Left colon (tissue), 2 donors: ENCODE measurements at places on chromosomes 3 and 15.

DNA sequence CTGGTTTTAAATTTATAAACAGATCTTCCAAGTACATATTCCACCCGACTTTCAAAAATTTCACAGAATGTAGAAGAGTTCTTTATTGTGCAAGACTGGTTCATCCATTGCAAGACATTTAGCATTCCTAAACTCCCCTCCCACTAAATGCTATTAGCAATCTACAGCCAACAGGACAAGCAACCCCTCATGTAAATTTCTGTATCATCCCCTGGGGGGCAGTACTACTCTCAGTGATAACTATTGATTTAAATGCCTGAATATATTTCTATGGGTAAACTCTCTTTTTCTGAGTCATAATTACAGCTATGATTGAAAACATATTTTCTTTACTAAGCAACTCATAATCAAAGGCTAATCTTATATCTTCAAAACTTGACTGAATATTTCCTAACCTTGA lies 10.7 kb upstream of the SLC15A2 start:
- DNase-seq: no peak

- peak; percentile 44 for DNase-seq
These were observed 748 bp downstream of the MRPS25 start for GRCh38 chr3:15064299-15064834.

DNA sequence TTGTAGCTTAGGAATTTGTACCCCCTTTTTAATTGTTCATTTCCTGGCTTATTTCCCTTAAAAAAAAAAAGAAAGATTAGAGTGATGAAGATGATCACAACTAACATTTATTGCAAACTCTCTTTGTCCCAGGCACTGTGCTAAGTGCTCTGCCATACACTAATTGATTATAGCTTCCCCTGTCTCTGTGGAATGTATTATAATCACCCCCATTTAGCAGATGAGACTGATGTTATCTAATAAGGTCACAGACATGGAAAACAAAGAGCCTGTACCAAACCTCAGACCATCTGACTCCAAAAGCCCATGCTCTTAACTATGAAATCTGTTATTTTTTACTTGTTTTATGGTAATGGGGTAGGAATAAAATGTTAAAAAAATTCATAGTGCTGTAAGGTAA lies 53.1 kb downstream of the TRAK1 start:
- DNase-seq: no peak

- no peak for DNase-seq
These were observed 1.1 kb downstream of the PAK6 start for GRCh38 chr15:40239693-40240618.

- DNase-seq: no peak
These were observed 347.5 kb upstream of the TMCO5A start for GRCh38 chr15:37586976-37587375.

DNA sequence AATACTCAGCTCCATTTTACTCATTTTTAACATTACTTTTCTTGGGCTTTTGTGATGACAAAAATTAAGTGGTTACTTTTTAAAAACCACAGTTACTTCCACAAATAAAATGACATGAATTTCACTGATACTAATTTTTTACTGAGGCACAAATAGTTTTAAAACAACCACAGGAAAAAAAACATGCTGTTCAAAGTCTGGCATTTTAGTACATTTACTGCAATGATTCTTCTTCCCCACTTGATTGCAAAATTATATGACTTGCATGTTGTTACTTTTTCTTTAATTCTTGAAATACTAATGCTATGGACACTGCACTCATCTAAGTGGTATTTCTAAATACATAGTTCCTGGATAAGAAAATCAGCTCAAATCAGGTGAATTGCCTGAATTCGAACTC lies 24.8 kb upstream of the SLMAP start:
- DNase-seq: no peak

GRCh38 chr3:98725352-98725751 lies 37.8 kb upstream of the ST3GAL6 start:
- DNase-seq: no peak

GRCh38 chr3:170012683-170013400 lies 25.0 kb upstream of the GPR160 start:
- DNase-seq: no peak

DNA sequence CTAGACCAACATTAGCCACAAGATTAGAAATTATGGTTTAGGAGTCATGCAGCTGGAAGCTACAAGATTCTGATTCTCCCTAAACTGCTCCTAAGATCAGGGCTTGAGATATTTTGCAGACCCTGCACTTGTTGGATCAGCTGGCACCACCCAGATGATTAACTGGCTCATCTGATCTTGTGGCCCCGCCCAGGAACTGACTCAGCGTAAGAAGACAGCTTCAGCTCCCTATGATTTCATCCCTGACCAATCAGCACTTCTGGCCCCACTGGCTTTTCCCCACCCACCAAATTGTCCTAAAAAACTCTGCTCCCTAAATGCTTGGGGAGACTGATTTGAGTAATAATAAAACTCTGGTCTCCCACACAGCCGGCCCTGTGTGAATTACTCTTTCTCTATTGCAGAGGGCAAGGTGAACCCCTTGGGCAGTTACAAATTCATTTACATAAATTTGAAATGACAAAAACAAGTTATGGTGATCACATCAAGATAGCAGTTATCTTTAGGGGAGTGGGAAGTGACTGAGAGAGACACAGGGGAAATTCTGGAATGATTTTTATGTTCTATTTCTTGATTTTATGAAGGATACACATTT lies 76.5 kb downstream of the CD200R1L start:
- no peak for DNase-seq

DNA sequence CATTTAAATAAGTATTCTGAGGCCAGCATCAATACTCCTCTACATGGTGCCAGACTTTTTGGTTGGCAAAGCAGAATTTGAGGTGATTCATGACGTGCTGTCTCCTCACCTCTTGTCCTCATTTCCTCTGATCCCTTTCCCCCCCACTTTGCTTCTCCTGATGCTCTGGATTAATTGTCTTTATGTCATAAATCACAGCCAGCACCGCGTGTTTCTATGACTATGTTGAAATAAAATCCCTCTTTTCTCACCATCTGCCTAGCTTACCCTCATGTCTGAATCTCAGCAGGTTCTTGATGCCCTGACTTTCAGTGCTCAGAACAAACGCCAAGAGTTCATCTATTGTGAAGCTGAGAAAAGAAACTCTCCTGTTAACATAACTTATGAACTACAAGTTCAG lies 19.7 kb upstream of the PTPRG start:
- no peak for DNase-seq

- no peak for DNase-seq
These were observed 79.1 kb downstream of the FOXP1 start for GRCh38 chr3:71504250-71505036.

DNA sequence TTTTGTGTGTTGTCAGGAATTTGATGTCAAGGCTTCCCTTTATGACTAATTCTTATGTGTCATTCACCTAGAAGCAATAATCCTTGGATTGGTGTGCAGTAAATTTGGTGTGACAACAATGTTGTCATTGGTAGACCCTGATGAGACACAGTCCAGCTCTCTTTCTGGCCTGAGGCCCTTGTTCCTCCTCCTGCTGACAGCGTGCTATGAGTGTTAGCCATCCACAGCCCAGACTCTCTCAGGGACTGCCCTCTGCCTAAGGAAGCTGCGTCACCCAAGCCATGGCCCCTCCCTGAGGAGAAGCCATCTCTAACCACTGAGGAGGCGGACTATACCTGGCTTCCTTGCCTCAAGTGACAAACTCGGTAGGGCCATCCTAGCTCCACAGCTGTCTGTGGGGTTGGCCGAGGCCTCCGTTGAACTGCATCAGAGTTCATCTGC lies 13.3 kb upstream of the TM4SF1 start:
- no peak for DNase-seq

DNA sequence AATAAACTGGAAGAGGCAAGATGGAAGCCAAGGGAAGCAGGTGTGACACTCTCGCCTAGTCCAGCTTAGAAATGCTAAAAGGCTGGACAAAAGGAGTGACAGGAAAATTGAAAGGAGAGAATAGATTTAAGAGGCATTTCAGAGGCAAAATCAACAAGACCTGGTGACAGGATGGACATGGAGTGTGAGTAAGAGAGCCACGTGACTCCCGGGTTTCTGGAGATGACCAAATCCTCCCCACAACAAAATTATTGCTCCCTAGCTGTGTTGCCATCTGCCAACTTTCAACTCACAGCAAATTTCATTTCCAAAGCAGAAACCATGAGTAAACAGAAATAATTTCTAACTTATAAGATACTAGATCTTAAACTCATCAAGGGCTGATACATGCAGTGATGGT lies 52.6 kb downstream of the MTHFS start:
- no peak for DNase-seq

DNA sequence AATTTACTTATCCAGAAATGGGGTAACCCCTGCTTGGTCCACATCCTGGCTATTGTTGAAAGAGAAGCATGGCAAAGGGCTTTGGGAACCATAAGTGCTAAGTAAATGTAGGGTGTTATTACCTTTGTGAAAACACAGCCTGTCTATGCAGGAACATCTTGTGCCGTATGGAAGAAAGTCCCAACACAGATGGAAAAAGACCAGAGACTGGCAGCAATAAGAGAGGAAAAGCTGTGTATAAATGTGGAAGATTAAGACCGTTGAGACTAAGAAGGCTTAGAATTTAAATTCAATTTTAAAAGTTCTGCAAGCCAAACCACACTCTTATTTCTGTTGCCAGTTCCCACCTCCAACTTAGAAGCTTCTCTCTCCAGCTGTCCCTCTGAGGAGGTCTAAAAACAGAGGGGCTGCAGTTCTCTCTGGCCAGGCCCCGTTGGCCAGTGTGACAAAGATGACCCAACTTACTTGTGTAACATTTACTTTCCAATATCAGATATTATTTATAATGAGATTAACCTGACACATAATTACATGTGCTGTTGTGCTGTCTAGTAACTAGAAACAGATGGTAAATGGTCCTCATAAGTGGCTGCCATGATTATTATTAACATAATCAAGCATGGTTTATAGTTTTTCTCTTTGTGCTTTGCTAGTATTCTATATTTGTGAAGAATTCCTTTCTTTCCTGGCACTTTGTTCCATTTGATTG lies 7.0 kb downstream of the MINDY4B start:
- DNase-seq: no peak

DNA sequence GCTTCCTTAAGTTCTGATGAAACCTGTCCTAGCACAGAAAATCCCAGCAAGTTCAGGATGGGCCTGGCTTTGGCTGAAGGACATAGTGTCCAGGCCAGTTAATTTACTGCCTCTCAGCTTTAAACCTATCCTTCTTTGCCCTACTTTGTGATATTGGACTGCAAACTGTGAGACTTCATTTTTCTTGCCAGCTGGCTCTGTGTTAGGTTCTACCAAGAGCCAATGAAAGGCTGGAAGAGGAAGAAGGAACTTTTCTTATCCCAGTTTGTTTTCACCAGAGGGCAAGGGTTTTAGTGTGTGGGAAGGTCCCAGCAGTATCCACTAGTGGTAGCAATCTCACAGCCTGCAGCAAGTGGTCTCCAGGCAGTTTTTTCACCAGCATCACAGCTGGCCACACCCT lies 18.2 kb downstream of the DCUN1D1 start:
- DNase-seq: no peak

DNA sequence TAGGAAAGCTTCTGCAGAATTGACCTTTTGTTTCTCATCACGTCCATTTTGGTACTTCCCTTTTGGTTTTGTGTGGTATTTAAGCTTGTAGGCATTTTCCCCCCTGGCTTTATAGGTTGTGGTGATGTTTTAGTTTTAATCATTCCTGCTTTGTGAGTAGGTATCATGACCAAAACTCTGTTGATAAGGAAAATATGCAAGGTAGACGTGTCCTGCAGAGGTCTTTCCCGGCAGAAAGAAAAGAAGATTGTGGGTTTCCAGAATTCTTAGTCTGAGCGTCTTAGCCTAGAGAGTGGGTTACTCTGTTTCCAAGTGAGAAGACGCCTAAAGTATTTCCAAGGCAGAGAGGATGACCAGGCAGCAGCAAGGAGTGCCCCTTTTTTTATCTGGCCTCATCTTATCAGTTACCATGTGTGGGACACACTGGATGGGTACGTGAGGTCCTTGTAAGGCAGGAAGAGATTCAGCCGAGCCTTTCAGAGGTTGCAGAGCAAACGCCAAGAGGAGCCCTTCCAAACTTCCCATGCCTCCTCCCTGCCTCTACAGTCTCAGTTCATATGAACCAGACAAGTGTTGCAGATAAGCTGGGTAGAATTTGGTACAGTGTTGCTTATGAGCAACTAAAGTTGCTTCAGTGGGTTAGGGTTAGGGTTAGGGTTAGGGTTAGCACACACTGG lies 58.8 kb downstream of the ARNT2 start:
- no peak for DNase-seq

DNA sequence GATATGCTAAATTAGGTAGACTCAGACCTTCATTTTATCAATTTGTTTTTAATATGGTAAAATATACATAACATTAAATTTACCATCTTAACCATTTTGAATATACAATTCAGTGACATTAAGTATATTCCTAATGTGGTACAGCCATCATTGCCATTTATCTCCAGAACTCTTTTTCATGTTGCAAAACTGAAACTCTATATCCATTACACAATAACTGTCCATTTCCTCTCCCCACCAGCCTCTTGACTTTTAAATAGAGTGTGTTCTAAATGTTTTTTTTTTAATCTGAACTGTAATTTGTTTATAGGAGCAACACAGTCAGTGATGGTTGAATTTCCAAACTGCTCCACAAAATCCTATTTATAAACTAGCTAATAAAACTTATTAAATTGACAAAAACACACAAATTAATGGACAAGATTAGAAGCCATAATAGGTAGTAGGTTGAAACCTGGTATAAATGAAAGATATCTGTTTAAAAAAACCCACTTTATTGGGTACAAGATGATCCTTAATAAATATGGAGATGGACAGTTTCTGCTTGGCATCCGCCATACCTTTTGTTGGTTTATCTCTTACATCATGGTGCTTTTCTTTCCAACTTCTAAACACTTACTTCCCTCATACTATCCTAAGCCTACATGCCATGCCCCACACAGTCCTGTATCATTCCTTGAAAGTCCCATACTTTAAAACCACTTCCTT lies 142.4 kb downstream of the ZPLD1 start:
- no peak for DNase-seq

DNA sequence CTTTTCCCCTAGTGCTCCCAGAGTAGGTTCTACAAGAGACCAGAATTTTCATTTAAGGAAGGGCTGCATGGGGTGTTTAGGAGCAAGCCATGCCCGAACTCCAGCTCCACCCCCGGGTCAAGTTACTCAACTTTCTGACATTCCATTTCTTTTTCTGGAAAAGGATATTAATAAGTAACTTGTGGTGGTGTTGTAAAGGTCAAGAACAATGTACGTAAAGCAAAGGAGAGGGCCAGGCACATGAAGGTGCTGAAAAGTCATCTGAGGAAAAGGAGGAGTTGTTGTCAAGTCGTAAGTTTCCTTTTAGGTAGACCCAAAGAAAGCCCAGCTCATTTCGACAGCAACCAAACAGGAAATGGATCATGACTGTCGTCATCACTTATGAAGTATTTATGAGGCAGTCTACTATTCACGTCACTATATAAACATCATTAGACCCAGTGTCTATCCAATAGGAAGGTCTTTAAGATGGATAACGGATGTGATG lies 319.6 kb upstream of the IL12A start:
- no peak for DNase-seq

DNA sequence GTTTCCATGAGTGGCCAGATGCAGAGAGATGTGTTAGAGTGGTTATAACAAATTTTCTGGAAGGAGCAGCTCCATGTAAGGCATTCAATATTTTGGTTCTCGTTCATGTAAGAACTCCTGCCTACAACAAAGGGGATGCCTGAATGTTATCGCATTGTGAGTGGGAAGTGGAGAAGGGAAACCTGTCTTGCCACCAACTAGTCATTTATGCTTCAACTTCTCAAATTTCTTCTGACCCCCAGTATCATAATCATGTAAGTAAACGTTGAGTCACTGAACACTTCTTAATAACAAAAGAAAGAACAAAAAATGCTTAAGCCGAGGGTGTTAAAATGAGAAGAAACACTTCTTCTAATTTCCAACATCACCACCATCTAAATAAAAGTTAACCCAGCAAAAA lies 62.0 kb upstream of the MRPL3 start:
- no peak for DNase-seq
